ENCODE measurements at places on chromosomes 1 and 21. TPM values are rescaled to one million over a fixed set of nuclear protein-coding genes. Genes with fewer than 3 reads are reported as not detected.

DNA sequence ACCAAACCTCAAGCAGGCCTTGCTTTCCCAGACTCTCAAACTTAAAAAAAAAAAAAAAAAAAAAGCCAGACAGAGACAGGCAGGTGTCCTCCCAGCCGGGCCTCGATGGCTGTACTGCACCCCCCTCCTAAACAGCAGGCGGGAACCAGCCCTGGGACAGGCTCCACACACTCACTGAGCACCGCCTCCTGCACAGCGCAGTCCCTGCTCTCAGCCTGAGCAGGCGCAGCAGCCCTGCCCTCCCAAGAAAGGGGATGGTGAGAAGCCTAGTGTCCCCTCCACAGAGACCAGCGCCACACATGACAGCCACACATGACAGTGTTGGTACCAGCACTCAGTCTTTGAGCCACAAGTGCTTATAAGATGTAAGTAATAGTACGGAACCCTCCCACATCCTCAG is 11.9 kb downstream of the MX2 start:
- no peak for DNase-seq

DNA sequence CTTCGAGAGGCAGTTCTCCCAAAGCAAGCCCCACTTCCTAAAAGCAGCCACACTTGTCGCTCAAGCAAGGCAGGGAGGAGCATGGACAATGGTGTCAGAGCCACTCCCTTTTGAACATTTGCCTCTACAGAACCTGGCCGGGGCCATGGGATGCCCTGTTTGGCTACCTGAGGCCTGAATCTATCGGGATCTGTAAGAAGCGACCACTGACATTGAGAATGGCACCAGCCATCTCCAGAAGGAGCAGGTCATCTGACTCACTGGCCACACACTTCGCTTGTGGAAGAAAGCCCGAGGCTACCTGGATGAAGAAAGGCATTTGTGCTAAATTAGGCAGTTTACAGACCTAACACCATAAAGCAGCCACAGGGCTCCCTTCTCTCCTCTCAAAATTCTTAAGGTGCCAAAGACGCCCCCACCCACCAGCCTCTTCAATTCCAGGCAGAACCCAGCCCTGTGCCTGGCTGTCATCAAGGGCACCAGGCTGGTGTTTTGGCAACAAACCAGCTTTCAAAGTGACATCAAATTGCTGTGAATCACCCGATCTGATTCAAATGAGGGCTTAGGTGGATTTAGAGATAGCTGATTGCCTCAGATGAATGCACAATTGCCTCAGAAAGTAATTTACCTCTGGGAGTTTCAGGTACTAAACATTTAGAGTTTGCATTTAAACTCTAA is 104.8 kb downstream of the ETS2 start:
- no peak for DNase-seq

DNA sequence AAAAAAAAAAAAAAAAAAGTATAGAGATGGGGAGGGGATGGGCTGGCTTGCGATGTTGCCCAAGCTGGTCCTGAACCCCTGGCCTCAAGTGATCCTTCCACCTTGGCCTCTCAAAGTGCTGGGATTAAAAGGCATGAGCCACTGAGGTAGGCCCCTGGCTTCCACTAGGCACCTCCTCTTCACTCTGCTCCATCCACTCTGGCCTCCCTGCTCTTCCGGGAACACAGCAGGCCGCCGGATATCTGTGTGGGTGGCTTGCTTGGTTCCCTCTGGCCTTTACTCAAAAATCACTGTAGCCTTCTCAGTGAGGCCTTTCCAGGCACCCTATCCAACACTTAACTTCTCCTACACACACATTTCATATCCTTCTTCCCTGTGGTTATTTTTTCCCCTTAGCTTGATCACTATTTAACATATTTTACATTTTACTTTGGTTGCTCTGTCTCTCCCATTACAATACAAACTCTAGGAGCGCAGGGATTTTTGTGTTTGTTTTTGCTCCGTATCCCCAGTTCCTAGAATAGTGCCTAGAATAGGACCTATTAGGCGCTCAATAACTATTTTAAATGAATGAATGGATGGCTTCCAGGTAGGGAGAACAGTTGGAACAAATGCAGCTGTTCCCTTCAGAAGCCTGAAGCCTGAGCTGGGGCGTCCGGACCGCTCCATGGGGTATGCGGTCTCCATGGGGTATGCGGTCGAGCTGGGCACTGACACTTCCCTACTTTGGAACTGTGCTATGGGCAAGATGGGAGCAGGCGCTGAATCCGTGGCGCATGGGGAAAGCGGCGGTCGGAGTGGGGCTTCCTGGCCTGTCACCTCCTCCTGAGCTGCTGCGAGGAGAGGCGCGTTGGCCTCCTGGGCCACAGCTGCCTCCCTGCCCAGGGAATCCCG is 46.7 kb downstream of the H3-3A start:
- DNase-seq: no peak

Gene CHRM3
- polyA plus RNA-seq: not detected

Gene SYT14
- polyA plus RNA-seq: 8.3 TPM

Data from keratinocyte (primary cell).